ENCODE measurements at places on chromosomes 12 and 14.

- peak; percentile 95 for DNase-seq
Measured at GRCh38 chr12:101696251-101697196, 916 bp upstream of the CHPT1 start.

DNA sequence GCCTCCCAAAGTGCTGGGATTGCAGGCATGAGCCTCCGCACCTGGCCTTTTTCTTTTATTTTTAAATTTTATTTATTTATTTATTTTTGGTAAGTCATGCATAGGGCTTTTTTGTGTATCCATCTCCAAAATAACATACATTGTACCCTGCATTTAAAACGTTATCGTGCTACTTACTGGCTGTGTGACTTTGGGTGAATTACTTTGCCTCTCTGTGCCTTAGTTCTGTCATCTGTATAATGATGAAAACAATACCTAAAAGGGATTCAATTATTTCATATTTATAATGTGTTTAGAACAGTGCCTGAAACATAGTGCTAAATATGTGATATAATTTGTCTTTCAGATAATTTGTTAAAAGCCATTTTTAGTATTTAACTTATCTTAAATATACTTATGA lies 19.6 kb downstream of the ZCRB1 start:
- no peak for DNase-seq

DNA sequence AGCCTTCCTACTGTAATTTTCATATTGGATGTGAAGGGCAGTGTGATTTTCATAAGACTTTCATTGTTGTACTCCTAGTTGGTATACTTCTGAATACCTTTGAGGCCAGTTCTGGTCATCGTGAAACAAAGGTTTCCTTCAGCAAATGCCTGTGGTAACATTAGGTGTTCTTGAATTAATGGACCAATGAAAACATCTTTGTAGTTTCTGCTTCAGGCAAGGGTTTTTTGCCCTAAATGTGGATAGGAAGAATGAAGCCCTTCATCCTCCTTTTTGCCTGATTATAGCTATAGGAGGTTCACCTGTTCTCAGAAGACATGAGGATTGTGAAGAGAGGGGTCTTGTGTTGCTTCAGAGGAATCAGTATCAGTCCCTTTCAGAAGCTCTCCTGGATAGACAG lies 60.7 kb downstream of the PTPN11 start:
- no peak for DNase-seq

DNA sequence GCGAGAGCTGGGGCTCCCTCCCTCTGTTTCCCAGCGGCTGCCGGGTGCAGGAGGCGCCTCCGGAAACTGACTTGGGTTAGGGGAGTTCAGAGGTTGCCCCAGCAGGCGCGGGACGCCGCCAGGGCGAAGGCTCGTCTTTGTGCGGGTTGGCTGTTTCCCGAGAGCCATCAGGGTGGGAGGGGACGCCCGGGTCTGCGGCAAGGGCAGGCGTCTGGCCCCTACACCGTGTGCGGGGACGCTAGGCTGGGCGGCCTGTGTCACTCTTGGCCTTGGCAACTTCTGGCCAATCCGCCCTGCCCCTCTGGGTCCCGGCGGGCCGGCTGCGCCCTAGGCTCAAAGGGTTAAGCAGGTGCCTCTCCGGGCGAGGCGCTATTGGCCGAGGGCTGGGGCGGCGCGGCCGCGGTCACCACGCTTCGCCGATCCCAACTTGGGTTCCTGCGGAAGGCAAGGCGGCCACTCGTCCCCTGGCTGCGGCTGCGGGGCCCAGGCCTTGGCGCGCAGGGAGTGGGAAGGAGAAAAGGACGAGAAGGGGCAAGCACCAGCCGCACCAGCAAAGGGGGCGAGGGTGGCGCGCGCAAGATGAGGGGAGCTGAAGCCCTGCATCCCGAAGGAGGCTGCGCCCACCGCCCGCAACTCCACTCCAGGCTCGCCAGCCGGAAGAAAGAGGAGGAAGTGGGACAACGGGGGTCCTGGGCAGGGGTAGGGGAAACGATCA lies 5.6 kb upstream of the NPAS3 start:
- DNase-seq: no peak

GRCh38 chr12:49518914-49519573 lies 19.8 kb upstream of the KCNH3 start:
- no peak for DNase-seq

DNA sequence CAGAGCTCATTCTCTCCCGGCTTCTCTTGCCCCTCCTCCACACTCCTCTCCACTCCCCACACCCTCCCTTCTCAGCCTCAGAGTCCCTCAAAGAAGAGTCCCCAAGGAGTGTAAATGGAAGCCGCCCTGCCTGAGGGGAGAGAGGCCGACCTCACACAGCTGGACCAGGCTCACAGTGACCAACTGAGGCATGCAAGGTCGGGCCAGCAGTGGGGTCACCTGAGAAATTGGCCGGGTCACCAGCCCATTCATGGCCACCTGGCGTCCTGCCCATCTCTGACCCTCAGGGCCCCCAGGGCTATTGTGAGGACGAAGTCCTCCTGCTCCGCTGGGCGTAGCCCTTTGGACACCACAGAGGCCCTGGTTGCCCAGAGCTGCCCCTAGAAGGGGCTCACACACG lies 49.5 kb upstream of the NUAK1 start:
- DNase-seq: no peak

GRCh38 chr14:68856572-68856971 lies 63.7 kb upstream of the ZFP36L1 start:
- DNase-seq: no peak

DNA sequence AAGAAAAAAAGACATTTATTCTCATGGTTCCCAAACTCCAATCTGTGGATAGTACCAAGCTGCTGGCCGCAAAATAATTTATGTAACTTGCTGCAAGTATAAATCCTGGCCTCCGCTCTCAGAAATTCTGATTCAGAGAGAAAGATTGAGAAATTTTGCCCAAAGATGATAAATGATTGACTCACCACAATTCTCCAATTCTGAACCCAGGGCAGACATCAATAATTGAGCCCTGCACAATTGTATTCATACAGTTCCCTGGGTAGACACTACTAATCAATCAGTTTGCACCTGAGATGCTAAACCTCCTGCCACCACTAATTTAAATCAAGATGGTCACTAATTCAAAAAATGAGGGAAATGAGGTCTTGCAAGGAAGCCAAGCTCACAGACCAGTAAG lies 38.2 kb downstream of the TRPV4 start:
- peak; percentile 26 for DNase-seq

DNA sequence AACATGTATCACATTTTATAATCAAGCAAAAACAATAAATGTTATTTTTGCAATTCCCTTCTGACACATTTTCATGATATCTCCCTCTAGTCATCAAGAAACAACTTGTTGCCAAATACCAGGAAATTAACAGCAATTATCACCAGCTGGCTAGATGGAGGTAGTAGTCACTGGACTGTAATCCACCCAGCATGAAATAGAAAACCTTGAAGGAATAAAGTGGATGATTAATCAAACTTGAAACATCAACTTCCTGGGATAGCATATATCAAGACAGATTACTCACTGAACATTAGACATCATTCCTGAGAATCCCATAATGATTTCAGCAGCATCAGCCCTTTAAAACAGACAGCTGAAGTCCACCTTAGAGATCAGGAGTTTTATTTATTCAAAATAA lies 259.0 kb downstream of the CCDC59 start:
- DNase-seq: no peak

GRCh38 chr12:74152370-74152769 lies 385.3 kb upstream of the ATXN7L3B start:
- DNase-seq: no peak

GRCh38 chr12:126667339-126667738 lies 1599.6 kb upstream of the TMEM132C start:
- DNase-seq: no peak

- peak; percentile 29 for DNase-seq
Measured at GRCh38 chr12:16198884-16199283, 78.6 kb downstream of the SLC15A5 start.

- DNase-seq: no peak
Measured at GRCh38 chr12:100414739-100415138, 57.9 kb downstream of the SLC17A8 start.

- no peak for DNase-seq
Measured at GRCh38 chr12:91931111-91931510, 214.5 kb downstream of the BTG1 start.

DNA sequence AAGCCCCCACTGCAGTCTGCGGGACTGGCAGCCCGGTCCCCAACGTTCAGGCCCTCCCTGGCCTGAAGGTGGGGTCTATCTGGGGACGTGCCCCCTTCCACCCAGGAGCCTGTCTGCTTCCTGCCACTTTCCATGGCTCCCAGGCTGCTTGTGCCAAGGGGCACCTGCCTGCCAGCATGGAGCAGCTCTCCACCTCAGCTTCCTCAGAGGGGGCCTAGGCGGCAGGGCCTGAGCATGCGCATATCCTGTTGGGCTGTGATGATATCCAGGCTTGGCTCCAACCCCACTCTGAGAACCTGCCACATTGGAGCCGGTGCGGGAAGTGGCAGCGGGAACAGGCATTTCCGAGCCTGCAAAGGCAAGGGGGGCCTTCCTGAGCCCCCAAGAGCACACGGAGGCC lies 57.4 kb downstream of the FUT8 start:
- DNase-seq: no peak

GRCh38 chr14:55963295-55963694 lies 154.9 kb upstream of the PELI2 start:
- DNase-seq: no peak

- DNase-seq: no peak
Measured at GRCh38 chr14:73780391-73780790, 66.2 kb upstream of the PNMA1 start.

GRCh38 chr14:99619835-99620834 lies 16.1 kb upstream of the CCDC85C start:
- no peak for DNase-seq

DNA sequence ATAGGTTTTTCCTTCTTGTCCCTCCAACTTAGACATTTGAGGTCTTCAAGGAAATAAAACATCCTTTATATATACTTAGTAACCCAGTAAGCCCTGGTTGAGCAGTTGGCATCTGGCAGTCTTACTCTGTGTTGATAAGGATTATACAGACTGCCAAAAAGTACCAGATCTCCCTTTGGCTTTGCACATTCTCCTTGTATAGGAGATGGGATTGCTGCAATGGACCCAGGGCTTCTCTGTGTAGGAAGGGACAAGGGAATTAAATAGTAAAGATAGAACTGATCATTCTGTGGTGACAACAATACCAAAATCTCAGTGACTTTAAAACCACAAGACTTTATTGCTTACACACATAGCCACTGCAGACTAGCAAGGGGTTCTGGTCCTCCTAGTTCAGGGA lies 180.1 kb upstream of the CCDC196 start:
- no peak for DNase-seq

DNA sequence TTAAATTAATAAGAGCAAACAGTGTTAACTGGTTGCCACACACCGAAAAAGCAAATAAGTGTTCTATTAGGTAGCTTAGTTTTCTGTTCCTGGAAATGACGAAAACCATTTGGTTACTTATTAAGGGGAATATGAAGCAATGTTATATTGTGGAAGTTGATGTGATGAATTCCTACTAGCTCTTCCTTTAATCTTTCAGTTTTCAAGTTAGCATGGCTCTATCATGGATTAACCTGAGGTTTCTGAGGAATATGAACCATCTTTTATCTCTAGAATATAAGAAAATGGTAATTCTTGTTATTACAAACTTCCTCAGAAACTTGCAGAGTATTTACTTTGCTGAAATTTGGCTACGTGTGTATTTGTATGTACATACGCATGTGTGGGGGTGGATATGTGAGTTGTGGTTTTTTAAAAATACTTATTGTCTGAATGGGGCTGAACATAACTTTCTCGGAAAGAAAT lies 245.7 kb downstream of the KCNC2 start:
- no peak for DNase-seq

GRCh38 chr14:103559766-103560165 lies 2.7 kb downstream of the BAG5 start:
- no peak for DNase-seq

DNA sequence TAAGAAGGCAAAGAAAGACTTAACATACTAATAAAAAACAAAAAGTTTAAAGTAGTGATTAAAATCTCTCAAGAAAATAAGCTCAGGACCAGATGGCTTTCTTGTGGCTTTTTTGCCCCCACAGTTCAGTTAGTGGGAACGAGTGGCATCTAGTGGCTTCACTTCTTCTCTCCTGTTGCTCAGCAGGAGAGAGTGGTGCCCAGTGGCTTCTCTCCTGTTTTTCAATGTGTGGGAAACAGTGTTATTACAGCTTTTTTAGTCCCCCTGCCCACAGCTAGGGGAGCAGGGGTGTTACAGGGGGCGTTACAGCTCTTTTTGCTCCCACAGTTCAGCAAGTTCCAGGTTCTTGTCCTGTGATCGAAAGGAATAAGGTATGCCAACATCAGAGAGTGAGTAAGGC lies 135.2 kb downstream of the RERGL start:
- DNase-seq: peak; percentile 2

GRCh38 chr12:30930238-30930637 lies 3.7 kb downstream of the TSPAN11 start:
- no peak for DNase-seq

DNA sequence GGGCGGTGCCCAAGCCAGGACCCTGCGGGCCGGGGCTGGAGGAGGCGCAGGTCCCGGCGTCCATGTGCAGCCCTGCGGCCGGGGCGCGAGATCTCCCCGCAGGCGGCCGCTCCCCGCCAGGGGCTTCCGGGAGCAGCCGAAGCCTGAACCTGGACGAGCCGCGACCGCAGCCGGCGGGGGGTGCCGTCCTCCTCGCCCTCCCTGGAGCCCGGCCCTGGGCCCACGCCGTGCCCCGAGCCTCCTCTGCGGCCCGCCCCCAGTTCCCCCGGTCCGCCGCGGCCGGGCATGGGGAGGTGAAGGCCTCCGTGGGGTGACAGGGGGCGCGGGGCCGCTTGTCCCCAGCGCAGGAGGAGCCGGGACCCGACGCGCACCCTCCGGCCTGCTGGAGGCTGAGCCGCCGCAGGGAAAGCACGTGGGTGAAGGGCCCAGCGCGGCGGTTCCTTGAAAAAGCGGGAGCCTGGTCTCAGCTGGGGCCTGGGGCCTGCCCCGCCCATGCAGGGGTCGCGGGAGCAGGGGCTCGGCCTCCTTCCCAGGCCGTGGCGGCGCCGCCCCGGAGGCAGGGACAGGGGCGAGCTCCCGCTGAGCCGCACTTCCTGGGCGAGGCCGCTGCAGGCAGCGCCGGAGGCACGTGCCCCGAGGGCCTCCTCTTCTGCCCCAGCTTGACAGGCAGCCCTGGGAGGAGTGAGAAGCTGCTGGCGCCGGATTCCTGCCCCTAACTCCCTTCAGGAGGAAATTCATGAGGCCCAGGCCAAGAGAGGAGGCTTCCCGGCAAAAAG lies 55.6 kb upstream of the PPP2R5C start:
- peak; percentile 87 for DNase-seq

- no peak for DNase-seq
Measured at GRCh38 chr12:100755186-100755585, 39.4 kb upstream of the ANO4 start.

DNA sequence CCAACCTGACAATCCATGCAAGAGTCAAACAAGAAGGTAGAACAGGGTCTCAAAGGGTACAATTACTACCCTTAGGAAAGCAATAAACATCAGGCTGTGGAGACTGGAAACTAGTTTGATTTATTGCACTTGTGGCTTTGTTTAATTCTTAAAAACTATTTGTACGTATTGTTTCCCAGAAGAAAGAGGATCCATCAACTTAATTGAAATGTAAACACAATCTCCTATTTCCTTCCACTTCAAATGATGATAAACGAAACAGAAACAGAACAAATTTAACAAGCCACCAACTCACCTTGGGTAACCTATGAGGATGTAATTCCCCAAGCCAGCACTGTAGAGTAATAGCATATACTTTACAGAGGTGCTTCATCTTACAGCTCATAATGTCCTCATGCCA lies 8.0 kb downstream of the STXBP6 start:
- no peak for DNase-seq

GRCh38 chr12:95130096-95130495 lies 56.7 kb upstream of the NR2C1 start:
- DNase-seq: no peak
